NCI-H2029 treated with DMSO at 0.1 percent for 48 hours (cell line): ENCODE measurements at places on chromosomes 12 and 14.

- DNase-seq, result no peak
Observed at GRCh38 chr14:88551980-88552431, 2.8 kb downstream of the PTPN21 start.

DNA sequence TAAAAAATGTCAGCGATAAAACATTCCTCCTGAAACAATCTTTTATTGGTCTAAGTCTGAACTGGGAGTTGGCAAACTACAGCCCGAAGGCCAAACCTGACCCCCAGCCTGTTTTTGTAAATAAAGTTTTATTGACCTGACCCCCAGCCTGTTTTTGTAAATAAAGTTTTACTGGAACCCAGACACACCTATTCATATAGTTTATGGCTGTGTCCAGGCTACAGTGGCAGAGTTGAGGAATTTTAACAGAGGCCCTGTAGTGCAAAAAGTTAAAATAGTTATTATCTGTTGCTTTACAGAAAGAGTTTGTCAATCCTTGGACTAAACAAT lies 12.1 kb upstream of the SCARB1 start:
- DNase-seq, result no peak

- no peak for DNase-seq
Observed at GRCh38 chr12:585062-586061, 77.9 kb downstream of the NINJ2 start.

DNA sequence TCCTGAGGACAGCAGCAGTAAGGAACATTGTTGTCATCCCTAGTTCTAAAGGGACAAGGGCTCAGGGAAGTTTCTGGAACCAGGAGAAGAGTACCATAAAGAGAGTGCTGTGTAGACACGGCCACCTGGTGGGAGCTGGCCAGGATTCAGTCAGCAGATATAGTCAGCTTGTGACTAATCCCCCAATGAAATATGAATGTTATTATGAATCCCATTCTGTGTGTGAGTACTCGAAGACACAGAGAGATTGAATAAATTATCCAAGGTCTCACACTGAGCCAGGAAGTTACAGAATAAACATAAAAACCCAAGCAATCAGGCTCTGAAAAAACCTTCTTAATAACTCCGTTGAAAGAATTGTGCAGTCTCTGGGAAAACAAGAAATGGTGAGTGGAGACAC lies 1359.5 kb downstream of the AACS start:
- DNase-seq, result no peak

DNA sequence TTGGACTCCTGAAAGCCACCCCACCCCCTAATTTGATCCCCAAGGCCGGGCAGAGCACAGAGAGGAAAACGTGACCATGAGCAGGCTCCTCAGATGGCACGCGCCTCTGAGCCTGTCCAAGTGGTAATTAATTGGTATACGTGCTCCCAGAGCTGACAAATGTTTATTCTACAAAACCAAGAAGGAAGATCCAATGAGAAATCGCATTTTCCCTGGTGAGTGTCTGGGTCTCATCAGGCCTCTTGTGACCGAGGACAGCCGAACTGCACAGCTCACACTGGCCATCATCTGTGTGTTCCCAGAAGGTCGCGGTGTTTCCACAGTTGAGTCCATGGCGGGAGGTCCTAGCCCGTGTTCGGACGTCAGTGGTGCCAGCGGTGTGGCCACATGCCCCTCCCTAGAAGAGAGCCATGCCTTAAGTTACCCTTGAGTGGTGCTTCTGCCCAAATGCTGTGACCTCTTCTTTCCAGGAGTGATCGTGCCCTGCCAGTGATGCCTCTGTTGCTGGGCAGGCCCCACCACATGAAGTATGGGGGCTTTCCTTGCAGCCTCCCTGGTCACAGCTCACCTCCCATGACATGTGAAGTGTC lies 317.5 kb upstream of the RTL1 start:
- DNase-seq, result no peak

- DNase-seq, result no peak
Observed at GRCh38 chr14:52888839-52889838, 61.7 kb downstream of the FERMT2 start.

DNA sequence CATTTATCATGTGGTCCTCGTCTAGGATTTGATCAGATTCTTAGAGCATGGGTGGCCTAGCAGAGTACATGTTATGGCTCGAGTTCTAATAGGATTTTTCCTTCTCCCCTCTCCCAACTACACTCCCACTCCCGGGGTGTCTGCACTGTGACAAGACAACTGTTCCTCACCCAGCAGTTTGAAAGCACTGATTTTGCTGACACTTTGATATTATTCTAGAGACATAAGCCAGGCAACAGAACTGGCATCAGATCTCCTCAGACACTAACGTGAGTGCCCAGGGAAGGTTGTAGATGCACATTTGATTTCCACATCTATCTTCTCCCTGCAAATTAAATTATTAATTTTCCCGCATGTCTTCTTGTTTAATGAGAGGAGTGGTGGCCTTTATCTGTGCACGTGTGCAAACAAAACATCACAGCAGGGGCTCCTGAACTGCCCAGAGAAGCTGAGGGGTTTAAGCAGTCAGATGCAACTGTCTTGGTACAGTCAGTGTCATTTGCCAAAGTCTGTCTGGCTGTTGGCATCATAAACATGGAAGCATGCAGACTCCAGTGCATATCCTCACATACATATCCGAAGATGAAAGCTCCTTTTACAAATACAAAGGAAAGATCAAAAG lies 491.8 kb downstream of the NPAS3 start:
- DNase-seq, result no peak

DNA sequence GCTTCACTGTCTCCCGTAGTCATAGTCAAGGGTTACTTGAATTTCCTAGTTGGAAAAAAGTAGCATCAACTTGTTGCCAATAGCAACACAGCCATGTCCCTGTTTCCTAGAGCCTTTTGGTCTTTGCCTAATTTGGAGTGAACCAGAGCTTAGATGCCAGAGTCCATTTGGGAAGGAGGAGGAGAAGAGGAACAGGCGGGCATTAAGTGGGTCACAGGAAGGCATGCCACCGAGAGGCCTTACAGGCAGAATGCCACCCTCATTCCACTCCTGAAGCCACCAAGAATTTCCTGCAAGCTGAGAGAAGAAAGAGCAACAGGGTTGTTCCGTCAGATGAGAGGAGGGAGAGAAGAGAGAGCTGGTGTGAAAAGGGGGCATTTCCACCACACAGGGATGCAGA lies 339.5 kb downstream of the DPF3 start:
- no peak for DNase-seq

DNA sequence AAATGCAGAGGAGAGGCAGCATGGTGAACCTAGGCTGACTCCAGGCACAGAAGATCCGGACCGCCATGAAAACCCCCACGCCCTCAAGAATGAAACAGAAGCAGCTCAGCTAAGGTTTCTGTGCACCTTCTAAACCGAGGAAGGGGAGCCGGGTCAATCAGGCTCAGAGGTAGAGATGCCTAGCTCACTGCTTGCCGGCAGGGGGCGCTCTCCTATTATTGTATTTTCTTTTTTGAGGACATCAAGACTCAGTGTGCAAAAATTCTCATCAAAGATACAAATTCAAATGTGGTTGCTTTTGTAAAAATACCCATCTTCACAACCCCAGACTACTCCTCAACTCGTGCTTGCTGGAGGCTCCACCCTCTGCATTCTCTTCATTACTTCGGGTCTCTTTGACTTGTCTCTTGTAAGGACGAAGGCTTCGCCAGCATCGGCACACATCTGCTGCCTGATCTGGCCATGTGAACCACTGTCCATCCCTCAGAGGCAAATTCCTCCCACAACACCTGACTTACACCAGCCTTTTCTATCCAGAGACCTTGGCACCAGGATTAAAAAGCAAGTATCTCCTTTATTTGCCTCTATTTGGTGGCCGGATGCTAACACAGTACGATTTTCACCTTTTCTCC lies 33.4 kb upstream of the RNASE3 start:
- no peak for DNase-seq

DNA sequence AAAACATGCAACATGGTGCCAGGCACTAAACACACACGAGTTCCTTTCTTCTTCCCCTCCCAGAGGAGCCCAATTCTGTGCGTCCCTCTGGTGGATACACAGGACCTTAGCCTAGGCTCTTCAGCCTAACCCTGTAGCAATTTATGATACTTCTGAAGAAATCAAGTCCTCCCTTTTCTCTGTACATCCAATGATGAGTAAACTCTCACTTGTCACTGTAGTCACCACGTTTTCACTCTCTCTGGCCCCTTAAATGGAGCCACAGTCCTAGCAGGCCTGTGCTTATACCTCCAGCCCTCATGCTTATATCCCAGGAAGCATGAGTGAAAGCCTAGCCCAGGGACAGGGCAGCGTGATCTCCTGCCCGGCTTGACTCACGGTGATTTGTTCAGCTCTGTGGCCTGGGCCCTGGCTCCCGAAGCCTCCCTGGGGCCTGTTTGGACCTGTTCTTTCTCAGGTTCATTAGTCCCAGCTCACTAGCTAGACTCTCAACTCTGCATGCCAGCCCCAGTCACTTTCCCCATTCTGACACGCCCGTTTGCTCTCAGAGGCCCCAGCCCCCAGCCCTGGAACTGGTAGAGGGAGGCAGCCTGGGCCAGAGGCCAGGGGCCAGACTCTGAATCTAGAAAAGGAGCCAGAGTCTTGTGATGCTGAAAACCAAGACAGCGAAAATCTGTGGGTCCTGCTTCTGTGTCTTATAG lies 24.1 kb upstream of the PLEKHG3 start:
- no peak for DNase-seq

- no peak for DNase-seq
Observed at GRCh38 chr12:108890208-108890607, 10.3 kb downstream of the DAO start.

DNA sequence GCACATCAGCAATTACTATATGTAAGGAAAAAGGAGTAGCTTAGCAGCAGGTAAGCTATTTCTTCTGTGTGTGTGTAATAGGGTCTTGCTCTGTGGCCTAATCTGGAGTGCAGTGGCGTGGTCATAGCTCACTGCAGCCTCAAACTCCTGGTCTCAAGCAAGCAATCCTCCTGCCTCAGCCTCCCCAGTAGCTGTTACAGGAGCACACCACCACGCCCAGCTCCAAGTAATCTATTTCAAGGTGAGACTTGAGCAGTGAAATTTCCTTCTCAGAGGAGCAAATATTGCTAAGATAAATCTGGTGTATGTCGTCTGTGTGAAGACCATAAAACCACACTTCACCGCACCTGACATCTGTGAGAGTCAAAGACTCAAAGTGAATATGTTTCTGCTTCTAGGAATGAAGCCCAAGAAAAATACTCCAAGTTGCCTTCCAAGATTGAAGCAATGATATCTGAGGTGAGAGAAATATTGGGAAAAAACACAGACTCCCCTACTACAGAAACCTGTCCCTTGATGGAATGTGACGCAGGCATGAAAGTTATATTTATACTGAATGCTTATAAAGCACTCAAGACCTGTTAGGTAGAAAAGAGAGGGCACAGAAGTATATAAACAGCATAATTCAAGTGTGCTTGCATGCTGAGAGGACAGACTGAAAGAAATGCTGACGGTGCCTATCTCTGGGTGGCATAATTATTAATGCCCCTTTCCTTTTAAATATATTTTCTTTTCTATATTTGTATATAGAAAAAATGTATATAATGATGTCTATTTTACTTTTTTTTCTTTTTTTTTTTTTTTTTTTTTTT lies 2.5 kb upstream of the SELPLG start:
- no peak for DNase-seq

- DNase-seq, result no peak
Observed at GRCh38 chr12:111788178-111788654, 21.5 kb downstream of the ALDH2 start.

DNA sequence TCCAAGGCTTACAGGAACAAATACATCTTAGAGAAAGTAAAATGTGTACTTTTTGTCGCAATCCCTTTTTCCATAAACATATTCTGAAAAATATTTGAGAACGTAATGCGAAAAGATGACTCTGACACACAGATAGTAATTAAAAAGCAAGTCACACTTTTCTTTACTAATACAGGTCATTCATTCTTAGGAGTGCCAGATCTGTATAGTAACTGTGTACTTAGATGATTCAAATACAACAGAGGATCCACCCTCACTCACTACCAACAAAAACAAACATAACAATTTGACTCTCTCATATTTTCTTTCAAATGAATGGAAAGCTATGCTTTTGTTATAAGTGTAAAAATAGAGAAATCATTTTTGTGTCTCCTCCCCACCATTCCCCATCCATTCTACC lies 795.4 kb downstream of the SLC6A15 start:
- DNase-seq, result no peak

- DNase-seq, result no peak
Observed at GRCh38 chr14:105420101-105420973, 710 bp downstream of the MTA1 start.

DNA sequence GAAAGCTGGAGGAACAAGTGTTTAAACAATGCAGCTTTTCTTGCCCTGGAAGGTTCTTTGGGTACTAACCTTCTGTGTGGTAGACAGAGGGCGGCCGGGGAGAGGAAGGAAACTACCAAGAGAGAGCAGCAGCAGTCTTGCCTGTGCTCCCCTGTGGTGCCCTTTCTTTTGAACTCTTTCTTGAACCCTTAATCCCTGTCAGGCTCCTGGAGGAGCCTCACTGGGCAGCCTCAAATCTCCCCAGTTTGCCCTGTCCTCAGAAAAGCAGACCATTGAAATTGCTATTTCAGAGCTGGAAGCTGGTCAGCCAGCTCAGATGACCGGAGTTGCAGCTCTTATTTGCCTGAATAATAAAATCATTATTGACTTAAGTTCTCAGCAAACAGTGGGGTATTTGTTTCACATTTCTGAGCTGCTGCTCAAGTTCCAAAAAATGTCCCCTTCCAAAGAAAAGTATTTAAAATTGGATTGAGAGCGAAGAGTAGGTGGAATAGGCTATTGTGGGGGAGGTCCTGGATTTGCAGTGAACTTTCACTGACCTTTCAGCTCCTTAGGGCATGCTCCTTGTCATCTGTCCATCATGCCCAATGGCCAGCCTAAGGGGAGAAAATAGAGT lies 42.1 kb upstream of the RNASE3 start:
- no peak for DNase-seq

DNA sequence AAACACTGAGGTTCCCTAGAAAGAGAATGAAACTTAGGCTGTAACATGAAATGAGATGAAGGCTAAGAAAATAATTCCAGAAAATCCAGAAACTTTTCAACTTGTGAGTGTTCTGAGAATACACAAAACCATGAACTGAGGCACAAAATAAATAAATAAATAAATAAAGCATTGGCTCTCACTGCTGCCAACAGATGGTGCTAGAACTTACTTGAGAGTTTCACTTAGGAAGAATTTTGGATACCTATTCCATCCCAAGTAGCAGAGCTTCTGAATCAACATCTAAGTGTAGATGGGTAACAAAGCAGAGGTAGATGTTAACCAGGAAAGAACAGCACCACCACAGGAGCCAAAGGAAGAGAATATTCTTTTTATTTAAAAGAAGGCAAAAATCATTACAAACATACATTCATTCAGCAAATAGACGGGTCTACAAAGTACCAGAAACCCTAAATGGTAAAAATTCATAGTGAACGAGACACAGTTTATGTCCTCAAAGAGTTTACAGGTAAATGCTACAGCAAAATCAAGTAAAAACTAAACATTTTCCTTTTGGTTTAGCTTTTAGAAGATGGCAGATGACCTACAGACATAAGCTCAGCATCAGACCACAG lies 16.7 kb downstream of the EPS8 start:
- no peak for DNase-seq

DNA sequence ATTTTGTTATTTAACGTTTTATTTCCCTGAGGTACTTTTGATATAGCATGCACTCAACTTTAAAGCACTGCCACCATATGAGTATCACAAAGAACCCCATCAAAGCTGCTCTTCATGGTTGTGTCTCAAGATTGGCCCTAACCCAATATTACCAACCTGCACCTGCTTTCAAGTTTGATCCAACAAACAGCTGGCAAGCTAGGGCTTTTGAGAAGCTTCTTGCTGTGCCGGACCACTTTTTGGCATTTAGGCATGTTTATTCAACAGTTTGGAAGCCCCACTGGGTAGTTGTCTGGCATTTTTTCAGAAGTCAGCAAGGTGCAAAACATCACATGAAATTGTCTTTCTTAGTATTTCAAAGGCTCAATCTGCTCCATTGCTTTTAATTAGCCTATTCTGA lies 137.2 kb upstream of the PLEKHA5 start:
- DNase-seq, result no peak
